Activated CD4-positive, alpha-beta memory T cell treated with anti-CD3 and anti-CD28 coated beads, Interleukin-2, amount 10 ng/mL, durations not matched to agents 7 days and 5 days (primary cell): ENCODE measurements at places on chromosomes 2 and 18. TPM values are rescaled to one million over a fixed set of nuclear protein-coding genes. Genes with fewer than 3 reads are reported as not detected.
A peak's percentile ranks its signal among the peaks of the same experiment; 100 is the strongest.

- DNase-seq, result no peak
These were observed 236.8 kb downstream of the DYSF start for GRCh38 chr2:71689968-71690834.

GRCh38 chr2:43977677-43978375, 18.0 kb downstream of the LRPPRC start:
- no peak for DNase-seq

- DNase-seq, result no peak
These were observed 117.6 kb downstream of the CCDC74A start for GRCh38 chr2:131645177-131645765.

DNA sequence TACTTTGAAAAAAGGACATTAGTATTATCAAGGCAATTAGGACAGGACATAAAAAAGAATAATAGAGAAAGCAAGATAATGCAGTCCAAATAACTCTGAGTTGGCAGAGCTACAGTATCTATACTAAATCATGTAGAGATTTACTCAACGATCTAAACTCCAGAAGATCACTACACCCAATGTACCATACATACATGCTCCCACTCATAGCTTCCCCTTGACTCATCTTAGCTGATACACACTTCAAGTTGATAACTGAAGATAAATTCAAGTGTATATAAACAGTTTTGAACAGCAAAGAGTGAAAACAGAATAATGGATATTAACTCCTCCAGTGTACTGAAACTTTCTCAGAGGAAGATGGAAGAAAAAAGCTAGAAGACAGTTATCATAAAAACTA, 78.5 kb downstream of the SESTD1 start:
- no peak for DNase-seq

DNA sequence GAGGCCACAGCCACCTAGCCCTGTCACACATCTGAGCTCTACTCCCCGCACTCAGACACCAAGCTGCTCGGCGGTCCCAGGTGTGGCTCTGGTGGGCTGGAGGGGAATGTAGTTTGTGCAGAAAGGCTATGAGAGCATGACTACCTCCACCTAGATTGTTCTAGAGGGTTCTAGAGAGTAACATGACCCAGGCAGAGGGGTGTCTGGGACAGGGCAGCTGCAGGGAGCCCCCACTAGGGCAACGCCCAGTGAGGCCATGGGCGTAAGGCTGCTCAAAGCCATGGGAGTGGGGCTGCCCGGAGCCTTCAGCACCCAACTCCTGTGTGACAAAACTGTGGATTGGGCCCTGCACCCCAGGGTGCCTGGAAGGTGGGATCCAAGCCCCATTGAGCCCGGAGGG, 511.4 kb upstream of the MYT1L start:
- DNase-seq, result no peak

DNA sequence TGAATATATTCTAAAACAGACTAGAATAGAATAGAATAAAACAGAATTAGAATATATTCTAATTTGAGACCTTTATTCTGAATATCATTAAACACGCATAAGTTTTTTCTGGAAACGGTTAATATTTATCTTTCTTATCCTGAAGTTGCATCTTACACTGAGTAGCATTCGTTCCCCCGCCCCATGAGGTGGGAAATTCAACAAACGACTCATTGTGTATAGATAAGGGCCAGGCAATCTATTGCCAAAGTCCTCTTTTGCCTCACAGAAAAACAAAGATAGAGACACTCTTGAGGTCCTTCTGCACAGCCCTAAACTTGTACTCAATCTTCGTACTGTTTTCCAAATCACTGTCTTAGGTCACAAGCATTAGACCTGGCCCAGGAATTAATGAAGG, 98.1 kb downstream of the COL6A3 start:
- DNase-seq, result no peak

DNA sequence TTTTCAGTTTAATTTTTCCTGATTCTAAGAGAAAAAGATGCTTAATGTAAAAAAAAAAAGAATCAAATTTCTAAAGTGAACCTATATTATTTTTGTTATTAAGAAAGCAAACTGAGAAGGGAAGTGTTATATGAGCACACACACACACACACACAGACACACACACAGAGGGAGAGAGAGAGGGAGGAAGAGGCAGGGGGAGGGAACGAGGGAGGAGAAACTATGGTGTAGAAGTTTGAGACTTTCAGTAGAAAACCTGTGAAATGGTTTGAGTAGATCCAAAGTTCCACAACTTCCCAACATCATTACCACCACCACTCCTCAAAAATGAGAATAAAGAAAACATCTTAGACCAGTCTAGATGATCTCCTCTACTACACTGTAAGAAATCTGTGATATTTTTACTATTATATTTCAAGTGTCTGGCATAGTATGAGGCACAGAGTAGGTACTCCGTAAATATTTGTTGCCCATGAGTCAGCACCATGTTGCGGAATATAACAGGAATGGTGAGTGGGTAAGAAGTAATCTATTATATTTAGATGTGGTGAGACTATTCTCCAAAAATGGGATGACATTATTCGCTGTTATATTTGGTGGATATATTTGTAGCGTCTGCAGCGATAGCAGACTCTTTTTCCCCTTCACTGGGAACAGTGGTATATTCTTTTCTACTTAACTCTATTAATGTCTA, 149.4 kb upstream of the DNMT3A start:
- DNase-seq, result no peak

DNA sequence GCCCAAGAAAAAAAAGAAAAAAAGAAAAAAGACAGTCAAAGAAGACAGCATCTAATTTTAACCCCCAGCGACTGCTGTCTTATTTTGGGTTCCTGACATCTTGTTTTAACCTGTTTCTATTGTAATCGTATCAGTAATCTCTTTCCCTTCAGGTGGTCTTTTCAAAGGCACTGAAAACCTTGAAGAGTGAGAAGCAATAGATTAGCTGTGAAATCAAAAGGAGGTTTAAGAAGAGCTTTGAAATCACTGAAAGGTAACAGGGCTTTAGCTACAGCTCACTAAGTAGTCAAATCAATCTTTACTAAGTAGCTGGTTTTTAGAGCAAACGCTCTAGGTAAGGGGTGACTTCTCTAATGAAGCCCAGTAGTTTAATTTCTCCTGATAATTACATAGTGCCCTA, 5.4 kb upstream of the TANC1 start:
- no peak for DNase-seq

DNA sequence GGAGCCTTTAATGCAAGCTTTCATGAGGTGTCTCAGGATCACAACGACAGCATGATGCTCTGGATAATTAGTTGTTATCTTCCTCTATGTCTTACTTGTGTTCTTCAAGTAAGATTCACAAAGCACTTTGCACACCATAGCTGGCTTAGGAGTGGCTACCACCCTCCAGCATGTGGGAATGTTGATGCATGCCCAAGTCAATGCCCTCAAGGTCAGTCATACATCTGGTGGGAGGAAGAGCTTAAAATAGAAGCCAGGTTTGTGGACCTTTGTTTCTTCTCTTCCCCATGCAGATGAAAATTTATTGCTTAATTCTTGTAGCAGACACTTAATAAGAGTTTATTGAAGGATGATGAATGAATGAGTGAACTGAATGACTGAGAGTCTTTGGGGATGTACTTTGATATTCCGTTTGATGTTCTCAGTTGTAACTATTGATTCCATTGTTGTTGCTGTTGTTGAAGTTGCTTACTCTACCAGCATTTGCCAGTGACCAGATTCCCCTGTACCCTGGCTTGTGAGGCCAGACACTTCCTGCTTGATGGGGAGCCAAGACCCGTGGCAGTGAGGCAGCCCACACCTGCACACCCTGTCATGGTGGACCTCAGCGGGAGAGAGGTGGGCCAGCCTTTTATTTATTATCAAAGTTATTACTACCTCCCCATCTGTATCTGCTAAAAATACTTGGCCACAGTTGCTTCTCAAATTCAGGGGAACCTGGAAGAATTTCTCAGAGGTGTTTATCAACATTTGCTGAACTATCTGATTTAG, 137.8 kb downstream of the LAMA3 start:
- DNase-seq, result no peak

- DNase-seq, result no peak
These were observed 106.5 kb downstream of the COL6A3 start for GRCh38 chr2:237307474-237307873.

DNA sequence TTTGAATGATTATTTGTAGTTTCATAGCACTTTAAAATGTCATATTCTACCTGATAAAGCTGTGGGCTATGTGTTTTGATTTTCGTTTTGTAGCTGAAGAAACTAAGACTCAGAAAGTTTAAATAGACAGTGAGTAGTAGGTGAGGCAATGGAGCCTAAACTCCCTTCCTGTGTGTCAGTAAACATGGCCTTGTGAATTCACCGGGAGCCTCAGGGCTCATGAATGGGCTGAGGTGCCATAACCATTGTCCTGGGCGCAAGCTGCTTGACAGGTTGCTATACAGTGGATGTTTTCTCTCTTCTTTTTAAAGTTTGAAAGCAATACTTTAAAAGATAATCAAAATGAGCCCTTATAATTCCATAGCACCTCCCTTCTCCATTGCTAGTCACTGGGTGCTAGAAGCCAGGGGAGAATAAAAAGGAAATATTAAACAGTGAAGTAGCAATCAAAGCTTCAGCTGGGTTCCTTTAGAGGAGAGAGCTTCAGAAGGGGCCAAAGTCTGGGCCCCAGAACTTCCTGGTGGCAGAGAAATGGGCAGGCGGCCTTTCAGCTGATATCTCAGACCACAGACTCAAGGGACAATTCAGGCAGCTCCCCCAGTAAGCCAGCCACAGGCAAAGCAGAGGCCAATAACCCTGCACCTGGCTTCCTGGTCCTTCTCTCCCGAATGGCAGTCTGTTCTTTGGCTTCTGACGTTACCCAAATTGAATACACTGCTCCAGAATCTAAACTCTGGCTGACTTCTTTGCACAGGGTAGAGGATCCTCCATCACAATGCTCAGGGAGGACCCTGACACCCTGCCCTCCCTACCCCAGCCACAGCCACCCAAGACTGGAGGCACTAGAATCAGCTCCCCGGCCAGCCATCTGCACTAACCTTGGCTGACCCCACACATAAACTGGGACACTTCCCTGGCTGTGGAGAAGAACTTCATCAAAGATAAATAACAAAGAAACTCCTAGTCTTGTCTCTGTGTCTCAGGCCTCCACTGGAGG, 51.8 kb upstream of the NPAS2 start:
- DNase-seq, result no peak

DNA sequence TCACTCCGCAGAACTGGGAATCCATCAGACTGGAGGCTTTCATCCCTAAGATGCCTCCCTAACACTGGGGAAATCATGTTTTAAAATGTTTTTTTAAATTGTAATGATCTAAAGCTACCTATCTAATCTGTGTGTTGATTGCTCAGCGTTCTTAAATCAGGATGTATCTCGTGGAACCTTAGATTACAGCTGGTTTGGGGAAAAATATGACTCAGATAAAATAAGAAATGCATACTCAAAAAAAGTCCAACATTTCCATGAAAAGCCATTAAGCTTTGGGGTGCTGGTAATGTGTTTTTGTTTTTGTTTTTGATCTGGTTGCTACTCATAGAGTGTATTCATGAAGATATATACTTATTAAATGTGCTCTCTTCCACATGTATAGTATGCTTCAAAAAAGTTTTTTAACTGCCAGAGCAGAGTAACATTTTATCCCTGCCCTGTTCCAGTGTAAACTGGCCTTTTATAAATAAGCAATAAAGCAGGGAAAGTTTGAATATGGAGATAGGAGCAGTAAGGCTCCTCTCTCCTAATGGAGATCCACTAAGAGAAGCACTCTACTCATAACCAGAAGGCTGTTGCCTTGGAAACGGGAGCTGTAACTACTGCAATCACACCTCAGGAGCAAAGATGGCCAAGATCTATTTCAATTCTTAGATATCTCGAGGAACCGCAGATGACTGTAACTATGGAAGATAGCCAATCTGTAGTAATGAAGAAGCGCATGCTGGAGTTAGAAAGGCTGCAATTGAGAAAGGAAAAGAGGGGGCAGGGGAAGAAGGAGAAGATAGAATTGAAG, 41.6 kb downstream of the ANKRD44 start:
- DNase-seq, result peak; percentile 39

DNA sequence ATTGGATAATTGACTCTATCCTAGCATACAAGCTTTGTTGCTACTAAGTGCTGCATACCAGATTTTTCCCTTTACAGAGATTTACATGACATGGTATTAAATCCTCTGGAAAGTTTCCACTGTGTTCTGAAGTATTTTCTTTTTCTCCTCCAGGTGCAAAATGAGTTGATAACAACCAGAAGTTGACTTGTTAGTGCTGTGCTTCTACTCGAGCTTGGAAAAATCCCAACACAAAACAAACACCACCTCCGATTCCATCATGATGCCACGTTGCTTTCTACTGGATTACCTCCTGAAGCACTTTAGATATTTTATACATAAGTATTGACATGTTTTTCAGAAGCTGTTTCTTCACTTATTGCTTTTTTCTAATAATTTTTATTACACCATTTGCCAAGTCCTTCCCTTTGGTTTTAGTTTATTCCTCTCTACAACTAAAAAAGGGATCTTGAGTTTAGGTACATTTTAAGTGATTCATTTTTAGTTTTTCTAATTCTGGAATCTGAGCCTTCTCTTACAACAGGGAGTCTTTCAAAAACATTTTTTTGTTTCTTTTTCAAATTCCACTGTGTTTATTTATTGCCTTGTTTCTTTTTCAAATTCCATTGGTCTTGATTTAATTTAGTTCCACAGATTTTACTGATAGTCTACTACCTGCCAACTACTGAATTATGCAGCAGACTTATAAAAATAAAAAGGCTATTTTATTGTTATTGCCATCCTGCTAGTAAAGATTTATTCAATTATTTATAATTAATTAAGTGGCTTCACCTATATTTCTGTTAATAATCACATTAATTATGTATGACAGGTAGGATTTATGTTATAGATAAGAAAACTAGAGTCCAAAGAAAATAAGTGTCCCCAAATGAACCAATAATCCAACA, 143.4 kb downstream of the PPP1R1C start:
- DNase-seq, result no peak

- DNase-seq, result no peak
These were observed 181.6 kb downstream of the DNAH6 start for GRCh38 chr2:84697895-84698294.

GRCh38 chr2:191857259-191857805, 10.4 kb upstream of the CAVIN2 start:
- no peak for DNase-seq

DNA sequence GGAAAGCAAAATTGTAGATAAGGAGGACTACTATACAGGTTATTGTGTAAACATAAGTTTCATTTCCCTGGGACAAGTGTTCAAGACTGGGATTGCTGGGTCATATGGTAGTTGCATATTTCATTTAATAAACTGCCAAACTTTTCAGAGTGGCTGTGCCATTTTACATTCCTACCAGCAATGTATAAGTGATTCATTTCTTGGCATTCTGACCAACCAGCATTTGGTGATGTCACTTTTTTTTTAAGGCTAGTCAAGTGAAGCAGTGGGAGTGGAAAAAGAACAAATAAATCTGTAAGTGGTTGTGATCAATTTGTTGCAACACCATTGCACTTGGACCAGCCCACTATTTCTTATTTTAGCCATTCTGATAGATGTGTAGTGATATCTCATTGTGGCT, 5.2 kb upstream of the CHCHD5 start:
- DNase-seq, result no peak

DNA sequence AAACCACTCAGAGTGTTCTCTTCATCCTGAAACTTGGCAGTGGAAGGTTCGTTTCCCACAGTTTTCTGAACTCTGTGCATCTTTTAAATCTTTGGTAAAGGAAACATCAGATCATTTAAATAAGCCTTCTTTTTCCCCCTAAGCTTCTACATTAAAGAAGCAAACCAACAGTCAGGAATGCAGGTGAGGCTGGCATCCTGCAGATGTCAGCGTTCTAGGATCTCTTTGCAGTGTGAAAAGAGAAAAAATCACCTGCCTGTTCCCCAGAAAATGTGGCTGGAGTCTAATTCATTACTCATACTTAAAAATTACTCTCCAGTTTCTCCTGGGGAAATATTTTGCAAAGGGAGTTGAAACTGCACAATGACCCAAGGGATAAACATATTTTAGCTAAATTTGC, 64.5 kb upstream of the ZCCHC2 start:
- DNase-seq, result no peak

The PREPL gene
- 20.2 TPM for total RNA-seq

The TTN gene
- total RNA-seq, result 2.1 TPM

The CD8A gene
- 4.8 TPM for total RNA-seq
